Esophagus mucosa (tissue), 1 donor: ENCODE measurements at places on chromosomes 2 and 18. TPM values are rescaled to one million over a fixed set of nuclear protein-coding genes. Genes with fewer than 3 reads are reported as not detected.

The CRYGC gene
- not detected for total RNA-seq

The OR6B2 gene
- total RNA-seq: not detected

The ACAA2 gene
- total RNA-seq: 27.6 TPM

The MERTK gene
- total RNA-seq: 5.4 TPM

The AMMECR1L gene
- 8.5 TPM for total RNA-seq

The GAREM1 gene
- 22.9 TPM for total RNA-seq

The PSMA8 gene
- total RNA-seq: not detected

The HOXD8 gene
- total RNA-seq: 0.88 TPM

The SLC4A5 gene
- 0.56 TPM for total RNA-seq

The PPP1CB gene
- 327 TPM for total RNA-seq

The C1QL2 gene
- not detected for total RNA-seq

The C2orf80 gene
- not detected for total RNA-seq

The GCA gene
- 7.1 TPM for total RNA-seq

The TSGA10 gene
- total RNA-seq: 2.8 TPM
